ENCODE measurements at places on chromosomes 13 and 19. TPM values are rescaled to one million over a fixed set of nuclear protein-coding genes. Genes with fewer than 3 reads are reported as not detected.

The RYR1 gene
- 6.3 TPM for total RNA-seq

The CPB2 gene
- 0.08 TPM for total RNA-seq

The SHISA2 gene
- total RNA-seq = not detected

The OR4F17 gene
- total RNA-seq = not detected

The HPN gene
- 0.08 TPM for total RNA-seq

The GPR18 gene
- total RNA-seq = not detected

The SLC7A10 gene
- 0.13 TPM for total RNA-seq
